ENCODE measurements at places on chromosomes 5 and 9. TPM values are rescaled to one million over a fixed set of nuclear protein-coding genes. Genes with fewer than 3 reads are reported as not detected.

The SLC6A3 gene
- total RNA-seq: 0.08 TPM

The ITGA2 gene
- total RNA-seq: 4.0 TPM

The GABRB2 gene
- total RNA-seq: not detected

The NR5A1 gene
- not detected for total RNA-seq

The TMEM38B gene
- 8.7 TPM for total RNA-seq

The GPSM1 gene
- 2.7 TPM for total RNA-seq

The PCA3 gene
- total RNA-seq: not detected

The GMCL2 gene
- not detected for total RNA-seq

The PCDHGC4 gene
- not detected for total RNA-seq

The ADAMTS16 gene
- total RNA-seq: not detected

The SEMA6A gene
- not detected for total RNA-seq

The GRXCR2 gene
- total RNA-seq: not detected

The ADRB2 gene
- 1.3 TPM for total RNA-seq

DNA sequence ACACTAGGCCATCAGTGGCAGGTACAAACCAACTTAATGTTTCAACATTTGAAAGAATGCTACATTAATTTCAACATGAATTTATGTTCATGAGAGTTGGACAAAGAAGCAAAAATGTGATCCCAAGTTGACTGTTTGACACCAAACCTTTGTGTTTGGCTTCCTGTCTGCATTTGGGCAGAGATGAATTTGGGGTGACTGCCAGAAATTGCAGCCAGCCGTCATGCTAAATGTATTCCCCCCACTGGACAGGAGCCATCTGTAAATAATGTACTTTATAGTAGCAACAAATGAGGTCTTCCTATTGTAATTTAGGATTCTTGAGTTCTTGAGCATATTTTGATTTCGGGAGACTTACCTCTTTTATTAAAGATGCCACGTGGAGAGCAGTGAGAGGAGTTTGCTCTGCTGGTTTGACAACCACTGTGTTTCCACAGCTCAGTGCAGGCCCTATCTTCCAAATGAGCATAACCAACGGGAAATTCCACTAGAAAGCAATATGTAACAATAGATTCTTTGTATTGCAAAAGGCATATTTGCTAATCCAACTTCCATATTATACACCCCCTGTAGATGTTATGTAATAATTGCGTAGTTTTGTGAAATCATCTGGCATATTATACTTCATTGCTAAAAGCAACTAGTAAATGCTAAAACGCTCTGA is 27.6 kb downstream of the ALDH1A1 start:
- H3K27ac ChIP-seq: no peak overlapping the region
- H3K36me3 ChIP-seq: no peaks in the 10 kb centered on the region
- H3K4me1 ChIP-seq: no peaks in the 10 kb centered on the region
- DNase-seq: no peak

- H3K27ac ChIP-seq: no peak overlapping the region
- H3K27me3 ChIP-seq: peaks cover 8% of the 10 kb centered on the region
- H3K4me1 ChIP-seq: peaks cover 9% of the 10 kb centered on the region
- H3K4me3 ChIP-seq: no peak overlapping the region
- no peak for DNase-seq
- H3K36me3 ChIP-seq: no peaks in the 10 kb centered on the region
Observed at GRCh38 chr5:38370358-38371100, 112.2 kb downstream of the EGFLAM start.

DNA sequence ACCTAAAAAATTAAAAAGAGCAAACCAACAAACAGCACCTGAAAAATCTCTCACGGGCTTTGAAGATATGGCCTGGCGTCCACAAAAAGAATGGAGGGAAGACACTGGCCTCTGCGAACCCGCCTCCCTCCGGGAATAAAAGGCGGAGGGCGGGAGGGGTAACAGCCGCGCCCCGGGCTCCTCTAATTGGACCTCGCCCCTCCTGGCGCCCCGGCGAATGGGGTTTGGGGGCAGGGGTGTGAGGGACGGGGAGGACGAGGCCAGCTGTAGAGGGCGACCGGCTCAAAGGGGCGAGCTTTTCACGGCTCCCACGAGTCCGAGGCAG is 753 bp downstream of the FANCC start:
- peak; percentile 43 for DNase-seq
- H3K4me1 ChIP-seq: peaks cover 33% of the 10 kb centered on the region
- H3K27ac ChIP-seq: peak overlapping the region; percentile 95

DNA sequence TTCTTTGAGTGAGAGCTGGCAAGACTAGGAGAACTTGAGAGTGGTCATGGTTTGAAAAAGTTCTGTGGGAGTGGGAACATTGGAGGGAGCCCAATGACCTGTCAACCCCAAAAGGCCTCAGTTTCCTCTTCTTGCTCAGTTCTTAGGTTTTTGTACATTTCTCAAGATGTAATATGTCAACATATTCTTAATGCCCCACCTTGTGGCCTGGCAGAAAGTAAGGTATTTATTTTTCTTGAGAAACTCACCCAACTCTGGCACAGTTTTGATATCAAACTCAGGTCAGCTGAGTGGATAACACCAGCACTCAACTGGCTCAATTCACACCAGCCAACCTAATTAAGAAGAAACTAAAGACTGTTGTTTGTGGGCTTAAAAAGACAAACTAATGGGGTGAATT is 123.0 kb upstream of the SLC27A6 start:
- no peak overlapping the region for H3K4me3 ChIP-seq
- H3K27ac ChIP-seq: no peak overlapping the region
- no peaks in the 10 kb centered on the region for H3K27me3 ChIP-seq
- no peak for DNase-seq
- H3K36me3 ChIP-seq: no peaks in the 10 kb centered on the region

GRCh38 chr9:3784641-3785040 is 258.8 kb upstream of the RFX3 start:
- H3K27ac ChIP-seq: no peak overlapping the region
- H3K4me3 ChIP-seq: no peak overlapping the region
- H3K27me3 ChIP-seq: peaks cover 5% of the 10 kb centered on the region

DNA sequence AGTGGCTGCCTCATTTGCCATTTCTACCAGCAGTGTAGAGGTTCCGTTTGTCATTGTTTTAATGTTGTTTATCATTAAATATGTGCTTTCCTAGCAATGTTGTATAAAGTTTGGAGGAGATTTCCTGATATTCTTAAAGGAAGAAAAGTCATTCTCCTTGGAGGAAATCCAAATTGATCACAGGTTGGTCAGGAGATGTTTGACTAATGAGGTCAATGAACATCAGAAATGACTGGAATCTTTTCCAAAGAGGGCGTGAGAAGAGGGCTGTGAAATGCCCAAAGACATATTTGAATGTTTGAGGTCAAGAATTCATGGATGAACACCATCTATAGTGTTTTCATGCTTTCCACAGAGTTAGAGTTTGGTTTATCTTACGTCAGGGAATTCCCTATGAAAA is 471.3 kb downstream of the MAT2B start:
- no peak for DNase-seq
- no peaks in the 10 kb centered on the region for H3K4me1 ChIP-seq
- H3K27ac ChIP-seq: no peak overlapping the region
- H3K27me3 ChIP-seq: no peaks in the 10 kb centered on the region

GRCh38 chr5:85140471-85140870 is 755.8 kb upstream of the EDIL3 start:
- no peaks in the 10 kb centered on the region for H3K36me3 ChIP-seq
- no peak overlapping the region for H3K4me3 ChIP-seq
- H3K27ac ChIP-seq: no peak overlapping the region

DNA sequence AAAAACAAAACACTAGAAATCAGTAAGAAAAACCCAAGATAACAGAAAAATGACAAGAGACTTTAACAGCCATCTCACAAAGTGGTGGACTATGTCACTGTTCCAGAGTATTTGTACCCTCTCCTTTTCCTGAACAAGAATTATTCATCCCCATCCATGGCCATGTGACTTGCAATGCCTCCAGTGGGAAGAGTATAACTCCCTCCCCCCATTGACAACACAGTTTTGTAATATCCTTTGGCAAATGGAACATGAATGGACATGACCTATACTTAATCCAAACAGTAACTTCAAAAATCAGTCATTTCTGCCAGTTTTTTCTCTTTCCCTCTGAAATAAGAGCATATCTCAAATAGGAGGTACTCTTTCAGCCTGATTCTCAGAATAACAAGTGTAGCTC is 33.9 kb downstream of the PTBP3 start:
- H3K4me1 ChIP-seq: peaks cover 24% of the 10 kb centered on the region
- H3K4me3 ChIP-seq: no peak overlapping the region
- no peak overlapping the region for H3K27ac ChIP-seq

GRCh38 chr5:53922508-53923498 is 362.4 kb downstream of the NDUFS4 start:
- H3K36me3 ChIP-seq: no peaks in the 10 kb centered on the region
- H3K27me3 ChIP-seq: no peaks in the 10 kb centered on the region
- no peak for DNase-seq
- H3K27ac ChIP-seq: no peak overlapping the region

- no peak overlapping the region for H3K27ac ChIP-seq
- no peaks in the 10 kb centered on the region for H3K27me3 ChIP-seq
- H3K36me3 ChIP-seq: no peaks in the 10 kb centered on the region
- DNase-seq: no peak
- no peak overlapping the region for H3K4me3 ChIP-seq
Observed at GRCh38 chr9:81499021-81499454, 190.3 kb downstream of the TLE1 start.

- DNase-seq: no peak
- peaks cover 23% of the 10 kb centered on the region for H3K27me3 ChIP-seq
Observed at GRCh38 chr5:72569408-72569944, 62.3 kb upstream of the ZNF366 start.

DNA sequence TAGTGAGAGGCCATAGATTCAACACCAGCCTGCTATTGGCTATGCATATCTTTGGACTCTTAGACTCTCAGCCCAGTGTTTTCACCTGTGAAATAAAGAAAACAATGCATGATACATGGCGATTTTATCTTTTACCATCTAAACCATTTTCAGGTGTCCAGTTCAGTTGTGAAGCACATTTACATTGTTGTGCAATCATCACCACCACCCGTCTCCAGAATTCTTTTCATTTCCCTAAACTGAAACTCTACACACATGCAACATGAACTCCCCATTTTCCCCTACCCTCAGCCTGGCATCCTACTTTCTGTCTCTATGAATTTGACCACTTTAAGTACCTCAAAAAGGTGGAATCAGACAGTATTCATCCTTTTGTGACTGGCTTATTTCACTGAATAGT is 420.6 kb downstream of the MED10 start:
- DNase-seq: no peak
- H3K27me3 ChIP-seq: no peaks in the 10 kb centered on the region
- H3K36me3 ChIP-seq: no peaks in the 10 kb centered on the region
- no peak overlapping the region for H3K4me3 ChIP-seq
- no peaks in the 10 kb centered on the region for H3K4me1 ChIP-seq

DNA sequence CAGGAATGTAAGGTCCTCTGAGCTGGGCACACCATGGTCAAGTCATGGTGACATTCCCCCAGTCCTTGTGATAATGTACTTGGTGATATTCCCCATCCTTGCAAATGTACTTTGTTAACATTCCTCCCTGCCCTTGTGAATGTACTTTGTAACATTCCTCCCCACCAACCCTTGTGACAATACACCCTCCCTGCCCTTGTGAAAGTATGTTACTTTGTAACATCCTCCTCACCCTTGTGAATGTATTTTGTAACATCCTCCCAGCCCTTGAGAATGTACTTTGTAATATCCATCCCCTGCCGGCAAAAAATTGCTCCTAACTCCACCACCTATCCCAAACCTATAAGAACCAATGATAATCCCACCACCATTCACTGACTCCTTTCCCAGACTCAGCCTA is 53.3 kb downstream of the RAPGEF6 start:
- H3K27ac ChIP-seq: no peak overlapping the region
- no peak for DNase-seq
- H3K27me3 ChIP-seq: no peaks in the 10 kb centered on the region
- no peak overlapping the region for H3K4me3 ChIP-seq
- peaks cover 12% of the 10 kb centered on the region for H3K4me1 ChIP-seq

GRCh38 chr5:115463983-115464382 is 80.6 kb downstream of the FEM1C start:
- H3K36me3 ChIP-seq: no peaks in the 10 kb centered on the region
- H3K27ac ChIP-seq: no peak overlapping the region
- peaks cover 35% of the 10 kb centered on the region for H3K27me3 ChIP-seq
- H3K4me3 ChIP-seq: no peak overlapping the region

DNA sequence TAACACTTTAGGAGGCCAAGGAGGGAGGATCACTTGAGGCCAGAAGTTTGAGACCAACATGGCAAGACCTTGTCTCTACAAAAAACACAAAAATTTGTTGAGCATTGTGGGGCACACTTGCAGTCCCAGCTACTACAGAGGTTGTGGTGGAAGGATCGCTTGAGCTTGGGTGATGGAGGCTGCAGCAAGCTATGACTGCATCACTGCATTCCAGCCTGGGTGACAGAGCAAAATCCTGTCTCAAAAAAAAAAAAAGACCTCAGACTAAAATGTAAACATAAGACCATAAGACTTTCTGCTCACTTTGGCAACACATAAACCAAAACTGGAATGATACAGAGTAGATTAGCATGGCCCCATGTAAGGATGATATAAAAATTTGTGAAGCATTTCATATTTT is 24.6 kb upstream of the NANS start:
- peaks cover 15% of the 10 kb centered on the region for H3K4me1 ChIP-seq
- no peak for DNase-seq
- no peak overlapping the region for H3K27ac ChIP-seq
- no peaks in the 10 kb centered on the region for H3K27me3 ChIP-seq
- H3K36me3 ChIP-seq: no peaks in the 10 kb centered on the region
- H3K4me3 ChIP-seq: no peak overlapping the region

- H3K36me3 ChIP-seq: no peaks in the 10 kb centered on the region
- no peak overlapping the region for H3K27ac ChIP-seq
- H3K4me1 ChIP-seq: peaks cover 4% of the 10 kb centered on the region
- H3K4me3 ChIP-seq: no peak overlapping the region
- DNase-seq: peak; percentile 27
- peaks cover 27% of the 10 kb centered on the region for H3K27me3 ChIP-seq
Observed at GRCh38 chr9:114538241-114538640, 33.0 kb upstream of the WHRN start.

- no peak for DNase-seq
- no peaks in the 10 kb centered on the region for H3K36me3 ChIP-seq
- no peak overlapping the region for H3K4me3 ChIP-seq
- H3K27me3 ChIP-seq: peaks cover 30% of the 10 kb centered on the region
Observed at GRCh38 chr5:132506094-132506692, 15.6 kb upstream of the IRF1 start.

DNA sequence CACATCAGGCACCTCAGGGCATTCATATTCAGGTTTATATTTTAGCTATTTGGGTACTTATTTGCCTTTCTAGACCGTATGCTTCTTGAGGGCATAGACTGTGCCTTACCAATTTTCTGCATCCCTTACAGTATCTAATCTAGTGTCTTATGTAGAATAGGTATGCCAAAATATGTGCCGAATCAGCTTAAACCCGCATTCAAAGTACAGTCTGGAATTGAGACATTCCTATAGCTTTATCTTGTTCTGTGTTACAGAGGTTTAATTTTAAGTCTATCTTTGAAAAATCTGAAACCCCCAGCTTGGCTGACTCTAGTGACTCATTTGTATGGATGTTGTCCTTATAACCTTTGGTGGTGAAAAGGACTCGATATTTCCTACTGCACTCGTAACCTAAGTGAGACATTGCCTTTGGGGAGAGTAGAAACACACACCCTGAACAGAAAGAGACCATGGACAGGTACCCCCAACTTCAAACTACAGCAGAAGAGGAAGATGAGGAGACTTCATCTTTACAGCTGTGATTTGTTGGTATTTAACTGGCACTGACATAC is 27.0 kb upstream of the TMOD1 start:
- H3K4me3 ChIP-seq: no peak overlapping the region
- no peaks in the 10 kb centered on the region for H3K27me3 ChIP-seq
- no peaks in the 10 kb centered on the region for H3K4me1 ChIP-seq
